Tibial nerve (tissue), 4 donors: ENCODE measurements at places on chromosomes 6 and 20. TPM values are rescaled to one million over a fixed set of nuclear protein-coding genes. Genes with fewer than 3 reads are reported as not detected.

DNA sequence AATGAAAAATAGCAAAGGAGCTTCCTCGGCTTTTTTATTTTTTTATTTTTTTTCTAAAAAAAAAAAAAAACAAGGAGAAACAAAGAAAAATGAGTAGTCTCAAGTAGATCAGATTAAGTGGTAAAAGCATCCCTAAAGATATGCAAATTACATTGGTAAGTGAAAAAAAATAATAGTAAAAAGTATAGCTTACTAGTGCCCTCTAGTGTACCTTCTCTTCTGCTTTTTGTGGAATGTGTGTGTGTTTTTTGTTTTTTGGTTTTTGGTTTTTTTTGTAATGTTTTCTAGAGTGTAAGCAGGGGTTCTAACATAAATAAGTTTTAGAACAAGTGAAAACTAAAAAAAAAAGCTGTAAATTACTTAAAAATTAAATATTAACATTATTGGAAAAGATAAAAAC is 1062.0 kb downstream of the HACE1 start:
- H3K27ac ChIP-seq = no peak overlapping the region
- no peaks in the 10 kb centered on the region for H3K4me1 ChIP-seq
- no peak for DNase-seq
- no peak overlapping the region for H3K4me3 ChIP-seq
- H3K27me3 ChIP-seq = no peaks in the 10 kb centered on the region

The SIRPA gene
- 53.0 TPM for total RNA-seq

The LRRC73 gene
- 1.3 TPM for total RNA-seq

The BPI gene
- total RNA-seq = not detected

The GCLC gene
- 38.5 TPM for total RNA-seq

DNA sequence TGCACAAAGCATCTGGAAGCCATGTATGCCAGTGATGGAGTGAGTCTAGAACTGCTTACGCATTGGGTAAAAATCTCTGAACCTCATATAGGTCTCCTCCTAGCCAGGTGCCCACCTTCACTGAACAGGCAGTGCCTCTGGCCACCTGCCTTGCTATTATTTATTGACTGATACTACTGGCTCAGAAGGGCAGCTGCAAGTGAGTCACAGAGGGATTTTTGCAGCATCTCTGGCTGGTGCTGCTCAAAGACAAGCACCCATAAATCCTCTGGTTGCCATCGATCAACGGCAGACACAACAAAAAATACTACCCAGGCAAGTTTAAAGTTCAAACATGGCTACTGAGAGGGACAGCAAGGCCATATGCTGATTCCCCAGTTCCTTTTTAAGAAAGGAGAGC is 279.4 kb downstream of the UBE3D start:
- H3K4me3 ChIP-seq = no peak overlapping the region
- no peaks in the 10 kb centered on the region for H3K27me3 ChIP-seq
- no peaks in the 10 kb centered on the region for H3K4me1 ChIP-seq

DNA sequence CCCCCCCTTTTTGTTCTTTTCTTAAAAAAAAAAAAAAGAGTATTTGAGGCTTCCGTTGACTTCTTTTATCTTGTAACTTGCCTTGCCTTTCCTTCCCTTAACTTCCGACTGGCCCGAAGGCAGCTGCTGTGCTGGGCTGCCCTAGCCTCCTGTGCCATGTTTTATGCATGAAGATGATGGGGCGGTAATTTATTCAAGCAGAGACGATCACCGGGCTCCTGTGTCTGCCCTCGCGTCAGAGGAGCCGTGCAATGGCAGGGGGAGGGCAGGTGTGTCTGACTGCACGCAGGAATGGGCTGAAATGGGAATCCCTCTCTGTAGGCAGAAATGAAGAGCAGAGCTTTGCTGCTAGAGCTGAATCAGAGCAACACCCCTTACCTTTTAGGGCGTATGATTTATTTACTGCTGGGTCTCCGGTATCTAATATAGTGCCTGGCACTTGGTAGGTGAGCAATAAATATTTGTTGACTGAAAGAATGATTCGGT is 106.3 kb upstream of the RIPOR2 start:
- DNase-seq = no peak
- H3K4me1 ChIP-seq = no peaks in the 10 kb centered on the region
- no peaks in the 10 kb centered on the region for H3K36me3 ChIP-seq
- H3K4me3 ChIP-seq = no peak overlapping the region
- no peaks in the 10 kb centered on the region for H3K27me3 ChIP-seq

The GPLD1 gene
- total RNA-seq = 3.1 TPM

- H3K4me3 ChIP-seq = no peak overlapping the region
- H3K27me3 ChIP-seq = no peaks in the 10 kb centered on the region
- no peak for DNase-seq
- H3K27ac ChIP-seq = peak overlapping the region; percentile 97
- peaks cover 65% of the 10 kb centered on the region for H3K4me1 ChIP-seq
- no peaks in the 10 kb centered on the region for H3K36me3 ChIP-seq
These were observed 32.1 kb downstream of the DAAM2 start for GRCh38 chr6:39824030-39824926.

The OR2H1 gene
- total RNA-seq = not detected
